ENCODE measurements at places on chromosomes 16 and 17. TPM values are rescaled to one million over a fixed set of nuclear protein-coding genes. Genes with fewer than 3 reads are reported as not detected.

DNA sequence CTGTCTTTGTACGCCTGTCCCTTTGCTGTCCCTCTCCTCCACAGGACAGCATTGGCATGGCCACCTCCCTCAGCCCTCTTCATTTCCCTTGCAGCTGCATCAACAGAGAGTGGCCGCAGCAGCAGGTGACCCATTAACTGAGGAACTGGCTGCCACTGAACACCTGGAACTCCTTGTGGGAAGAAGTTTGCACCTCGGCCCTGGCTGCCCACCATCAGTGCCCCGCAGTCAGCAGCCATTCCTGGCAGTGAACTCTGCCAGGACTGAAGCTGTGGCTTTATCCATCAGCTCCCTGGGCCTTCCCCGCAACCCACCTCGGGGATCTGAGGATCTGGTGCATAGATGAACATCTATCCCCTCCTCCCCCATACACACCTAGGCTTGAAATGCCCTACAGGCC is 13.1 kb upstream of the RNF135 start:
- DNase-seq: no peak
- H3K36me3 ChIP-seq: no peaks in the 10 kb centered on the region
- H3K4me1 ChIP-seq: peaks cover 34% of the 10 kb centered on the region
- no peak overlapping the region for H3K27ac ChIP-seq
- no peak overlapping the region for H3K4me3 ChIP-seq

DNA sequence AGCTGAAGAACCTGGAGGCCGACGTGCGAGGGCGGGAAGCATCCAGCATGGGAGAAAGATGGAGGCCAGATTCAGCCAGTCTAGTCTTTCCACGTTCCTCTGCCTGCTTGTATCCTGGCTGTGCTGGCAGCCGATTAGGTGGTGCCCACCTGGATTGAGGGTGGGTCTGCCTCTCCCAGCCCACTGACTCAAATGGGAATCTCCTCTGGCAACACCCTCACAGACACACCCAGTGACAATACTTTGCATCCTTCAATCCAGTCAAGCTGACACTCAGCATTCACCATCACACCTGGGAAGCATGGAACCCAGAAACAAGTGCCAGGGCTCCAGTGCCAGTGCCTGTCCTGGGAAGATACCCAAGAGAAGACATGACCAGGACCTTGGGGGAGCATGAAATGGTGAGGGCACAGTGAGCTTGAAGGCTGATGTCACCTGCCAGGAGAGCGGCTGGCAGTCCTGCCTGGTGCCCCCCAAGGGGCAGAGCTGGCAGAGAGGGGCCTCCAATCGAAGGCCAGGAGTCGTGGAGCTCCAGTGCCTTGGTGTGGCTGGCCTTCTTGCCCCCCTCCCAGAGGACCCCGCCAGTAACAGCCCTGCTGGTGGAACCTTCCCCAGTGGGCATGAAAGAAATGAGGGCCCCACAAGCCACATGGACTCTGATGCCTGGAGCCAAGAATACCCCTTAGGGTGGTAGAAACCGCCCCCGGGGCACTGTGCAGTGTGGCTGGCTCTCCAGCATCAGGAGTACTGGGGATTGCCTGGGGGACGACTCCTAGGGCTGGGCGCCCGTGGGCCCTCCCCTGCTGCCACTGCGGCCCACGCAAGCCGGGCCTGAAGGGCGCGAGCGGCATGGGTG is 643 bp upstream of the NPB start:
- peaks cover 53% of the 10 kb centered on the region for H3K4me1 ChIP-seq
- no peak overlapping the region for H3K27ac ChIP-seq

The EVPL gene
- total RNA-seq: not detected

DNA sequence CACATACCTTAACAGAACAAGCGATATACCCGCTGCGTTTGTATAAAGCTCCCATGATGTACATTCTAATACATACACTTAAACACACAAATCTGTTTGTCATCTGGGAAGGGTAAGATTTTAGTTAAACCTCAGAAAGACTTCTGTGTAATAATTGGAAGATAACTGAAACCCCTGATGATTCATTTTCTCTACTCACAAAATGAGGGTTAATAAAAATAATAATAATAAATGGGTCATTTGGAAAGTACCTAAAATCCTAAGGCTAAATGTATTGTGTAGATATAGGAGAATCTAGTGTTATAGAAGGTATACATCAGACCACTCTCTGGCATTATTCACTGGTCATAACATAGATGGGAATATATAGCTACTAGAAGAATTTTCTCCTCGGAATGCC is 64.7 kb upstream of the SOX9 start:
- H3K36me3 ChIP-seq: no peaks in the 10 kb centered on the region
- DNase-seq: no peak
- no peaks in the 10 kb centered on the region for H3K4me1 ChIP-seq
- H3K27ac ChIP-seq: no peak overlapping the region
- no peaks in the 10 kb centered on the region for H3K27me3 ChIP-seq
- H3K4me3 ChIP-seq: no peak overlapping the region

The SDK2 gene
- total RNA-seq: not detected

GRCh38 chr16:77896415-77897128 is 108.2 kb downstream of the VAT1L start:
- H3K27me3 ChIP-seq: no peaks in the 10 kb centered on the region
- H3K36me3 ChIP-seq: no peaks in the 10 kb centered on the region
- H3K27ac ChIP-seq: no peak overlapping the region
- no peaks in the 10 kb centered on the region for H3K4me1 ChIP-seq
- H3K4me3 ChIP-seq: no peak overlapping the region

GRCh38 chr17:43609613-43610385 is 51.9 kb downstream of the MEOX1 start:
- H3K4me3 ChIP-seq: no peak overlapping the region
- no peaks in the 10 kb centered on the region for H3K27me3 ChIP-seq
- H3K4me1 ChIP-seq: no peaks in the 10 kb centered on the region
- DNase-seq: no peak
- no peak overlapping the region for H3K27ac ChIP-seq
- no peaks in the 10 kb centered on the region for H3K36me3 ChIP-seq

- H3K27me3 ChIP-seq: no peaks in the 10 kb centered on the region
- no peak overlapping the region for H3K4me3 ChIP-seq
- H3K4me1 ChIP-seq: peaks cover 28% of the 10 kb centered on the region
Measured at GRCh38 chr16:75342308-75342811, 90.9 kb upstream of the BCAR1 start.

The NXN gene
- 56.6 TPM for total RNA-seq

The ITGB3 gene
- 202 TPM for total RNA-seq

The ATF7IP2 gene
- total RNA-seq: 13.1 TPM

GRCh38 chr16:87836844-87837581 is 32.3 kb downstream of the SLC7A5 start:
- H3K4me1 ChIP-seq: peaks cover 48% of the 10 kb centered on the region
- H3K27ac ChIP-seq: no peak overlapping the region
- no peaks in the 10 kb centered on the region for H3K27me3 ChIP-seq
- no peak for DNase-seq
- no peak overlapping the region for H3K4me3 ChIP-seq

DNA sequence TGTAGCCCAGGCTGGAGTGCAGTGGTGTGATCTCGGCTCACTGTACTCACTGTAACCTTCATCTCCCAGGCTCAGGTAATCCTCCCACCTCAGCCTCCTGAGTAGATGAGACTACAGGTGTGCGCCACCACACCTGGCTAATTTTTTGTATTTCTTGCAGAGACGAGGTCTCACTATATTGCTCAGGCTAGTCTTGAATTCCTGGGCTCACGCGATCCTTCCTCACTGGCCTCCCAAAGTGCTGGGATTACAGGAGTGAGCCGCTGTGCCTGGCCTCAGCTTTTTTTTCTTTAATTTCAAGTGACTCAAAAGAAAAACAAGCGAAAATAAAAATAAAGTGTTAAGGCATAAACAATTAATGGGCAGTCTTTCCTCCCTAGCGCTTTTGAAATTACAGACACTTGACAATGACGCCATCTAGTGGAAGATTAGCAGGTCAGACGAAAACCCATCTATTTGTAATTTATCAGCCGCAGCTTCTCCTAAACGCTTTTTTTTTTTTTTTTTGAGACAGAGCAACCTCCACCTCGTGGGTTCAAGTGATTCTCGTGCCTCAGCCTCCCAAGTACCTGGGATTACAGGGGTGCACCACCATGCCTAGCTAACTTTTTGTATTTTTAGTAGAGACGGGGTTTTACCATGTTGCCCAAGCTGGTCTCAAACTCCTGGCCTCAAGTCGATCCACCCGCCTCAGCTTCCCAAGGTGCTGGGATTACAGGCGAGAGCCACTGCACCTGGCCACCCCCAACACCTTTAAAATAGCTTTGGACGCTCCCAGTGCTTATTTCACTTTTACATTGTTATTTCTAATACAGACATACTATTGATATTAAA is 28.1 kb upstream of the PECAM1 start:
- H3K27me3 ChIP-seq: peaks cover 9% of the 10 kb centered on the region
- no peak for DNase-seq
- no peak overlapping the region for H3K4me3 ChIP-seq
- H3K36me3 ChIP-seq: no peaks in the 10 kb centered on the region
- peaks cover 13% of the 10 kb centered on the region for H3K4me1 ChIP-seq

DNA sequence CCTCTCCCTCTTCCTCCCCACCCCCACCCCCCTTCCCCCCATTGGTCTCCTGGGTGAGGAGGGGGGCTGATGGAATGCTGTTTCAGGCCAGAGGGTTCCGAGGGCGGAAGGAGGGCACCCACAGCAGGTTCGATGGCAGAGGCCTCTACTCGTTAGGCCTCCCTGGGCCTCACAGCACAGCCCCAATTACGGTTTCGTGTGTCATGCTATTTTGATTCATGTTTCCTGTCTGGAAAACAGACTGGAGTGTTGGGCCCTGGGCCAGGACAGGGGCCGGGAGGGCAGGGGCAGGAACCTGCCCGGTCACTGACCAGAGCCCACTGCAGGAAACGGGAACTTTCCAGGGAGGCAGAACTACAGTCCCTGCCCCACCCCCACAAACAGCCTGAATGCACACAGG is 138.2 kb downstream of the C16orf95 start:
- peaks cover 48% of the 10 kb centered on the region for H3K4me1 ChIP-seq
- DNase-seq: peak; percentile 80
- peak overlapping the region; percentile 71 for H3K27ac ChIP-seq
- no peaks in the 10 kb centered on the region for H3K36me3 ChIP-seq
- H3K27me3 ChIP-seq: no peaks in the 10 kb centered on the region

DNA sequence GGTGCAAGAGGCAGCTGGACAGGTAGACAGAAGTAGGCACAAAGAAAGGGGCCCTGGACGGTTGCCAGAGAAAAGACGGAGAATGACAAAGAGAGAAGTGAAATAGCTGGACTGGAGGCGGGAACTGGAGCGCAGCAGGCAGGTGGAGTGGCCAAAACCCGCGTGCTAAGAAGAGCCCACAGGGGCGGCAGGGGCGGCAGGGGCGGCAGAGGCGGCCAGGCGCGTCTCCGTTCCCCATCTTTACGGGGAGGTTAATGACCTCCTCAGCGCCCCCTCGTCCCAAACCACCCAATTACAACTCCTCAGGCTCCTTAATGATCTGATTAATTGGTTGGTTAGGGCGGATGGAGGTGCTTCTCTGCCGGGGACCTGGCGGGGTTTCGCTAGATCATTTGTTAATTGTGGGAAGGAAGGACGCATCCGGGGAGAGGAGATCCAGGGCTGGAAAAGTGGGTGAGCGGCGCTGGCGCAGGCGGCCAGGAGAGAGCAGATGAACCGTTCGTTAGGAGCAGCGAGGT is 15.4 kb upstream of the HOXB9 start:
- H3K4me3 ChIP-seq: no peak overlapping the region
- peaks cover 99% of the 10 kb centered on the region for H3K27me3 ChIP-seq
- no peaks in the 10 kb centered on the region for H3K36me3 ChIP-seq
- H3K27ac ChIP-seq: no peak overlapping the region
- no peak for DNase-seq
- peaks cover 6% of the 10 kb centered on the region for H3K4me1 ChIP-seq

DNA sequence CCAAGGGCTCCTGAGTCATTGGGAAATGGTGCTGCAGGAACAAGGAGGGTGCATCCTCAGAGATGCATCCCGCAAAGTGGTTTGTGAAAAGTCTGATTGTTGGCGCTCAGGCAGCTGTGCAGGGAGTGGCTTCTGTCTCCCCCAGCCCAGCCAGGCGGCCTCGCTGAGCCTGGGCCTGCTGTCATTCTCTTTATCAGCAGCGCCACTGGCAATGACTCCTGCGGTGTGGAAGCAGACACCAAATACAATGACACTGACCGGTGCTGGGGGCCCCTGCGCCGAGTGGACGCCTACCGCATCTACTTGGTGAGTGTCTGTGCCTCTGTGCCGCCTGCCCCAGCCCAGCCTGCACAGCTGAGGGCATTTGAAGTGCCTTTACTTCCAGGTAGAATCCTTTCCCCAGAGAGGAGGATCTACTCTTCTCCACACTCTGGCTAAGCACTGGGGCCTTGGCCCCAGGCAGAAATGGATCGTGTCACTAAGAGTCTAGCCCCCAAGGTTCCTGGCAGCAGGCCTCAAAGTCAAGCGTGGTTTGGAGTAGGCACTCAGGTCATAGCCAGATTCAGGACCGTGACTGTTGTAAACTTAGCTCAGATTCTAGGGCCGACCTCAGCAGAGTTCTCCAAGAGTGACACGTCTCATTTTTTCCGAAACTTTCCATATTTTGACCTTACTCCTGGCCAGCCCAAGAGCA is 19.3 kb upstream of the NAT9 start:
- no peak overlapping the region for H3K27ac ChIP-seq
- no peak for DNase-seq
- H3K36me3 ChIP-seq: peaks cover 78% of the 10 kb centered on the region
- no peaks in the 10 kb centered on the region for H3K27me3 ChIP-seq

- no peaks in the 10 kb centered on the region for H3K36me3 ChIP-seq
- no peak overlapping the region for H3K4me3 ChIP-seq
- no peak overlapping the region for H3K27ac ChIP-seq
- H3K27me3 ChIP-seq: no peaks in the 10 kb centered on the region
- DNase-seq: no peak
Measured at GRCh38 chr16:85528528-85529387, 84.4 kb upstream of the GSE1 start.

DNA sequence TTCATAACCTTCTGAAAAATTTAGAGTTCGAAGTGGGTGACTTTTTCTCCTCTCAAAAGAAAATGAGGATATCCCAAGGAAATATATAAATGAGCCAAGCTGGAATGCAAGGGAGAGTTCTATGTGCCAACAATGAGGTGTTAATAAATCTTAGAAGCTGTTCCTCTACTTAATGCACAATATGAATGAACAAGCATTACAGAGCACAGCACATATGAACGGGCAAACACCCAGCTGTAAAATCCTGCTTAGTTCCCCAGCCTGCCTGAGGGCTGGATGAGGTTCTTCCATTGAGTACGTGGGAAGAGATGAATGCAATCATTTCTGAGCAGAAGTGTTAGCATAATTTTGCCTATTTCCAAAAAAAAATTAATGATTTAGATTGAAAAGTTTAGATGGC is 58.1 kb downstream of the WDR59 start:
- H3K4me3 ChIP-seq: no peak overlapping the region
- H3K27me3 ChIP-seq: no peaks in the 10 kb centered on the region
- no peaks in the 10 kb centered on the region for H3K4me1 ChIP-seq
- H3K27ac ChIP-seq: no peak overlapping the region

- H3K4me3 ChIP-seq: no peak overlapping the region
- no peaks in the 10 kb centered on the region for H3K4me1 ChIP-seq
- H3K27ac ChIP-seq: no peak overlapping the region
Measured at GRCh38 chr17:49445591-49445990, 30.9 kb upstream of the PHB1 start.

GRCh38 chr17:61376931-61377838 is 22.5 kb upstream of the TBX2 start:
- no peak for DNase-seq
- no peaks in the 10 kb centered on the region for H3K36me3 ChIP-seq

The THOC6 gene
- 27.4 TPM for total RNA-seq
